Brain pericyte (primary cell): ENCODE measurements at places on chromosomes 16 and 17.

DNA sequence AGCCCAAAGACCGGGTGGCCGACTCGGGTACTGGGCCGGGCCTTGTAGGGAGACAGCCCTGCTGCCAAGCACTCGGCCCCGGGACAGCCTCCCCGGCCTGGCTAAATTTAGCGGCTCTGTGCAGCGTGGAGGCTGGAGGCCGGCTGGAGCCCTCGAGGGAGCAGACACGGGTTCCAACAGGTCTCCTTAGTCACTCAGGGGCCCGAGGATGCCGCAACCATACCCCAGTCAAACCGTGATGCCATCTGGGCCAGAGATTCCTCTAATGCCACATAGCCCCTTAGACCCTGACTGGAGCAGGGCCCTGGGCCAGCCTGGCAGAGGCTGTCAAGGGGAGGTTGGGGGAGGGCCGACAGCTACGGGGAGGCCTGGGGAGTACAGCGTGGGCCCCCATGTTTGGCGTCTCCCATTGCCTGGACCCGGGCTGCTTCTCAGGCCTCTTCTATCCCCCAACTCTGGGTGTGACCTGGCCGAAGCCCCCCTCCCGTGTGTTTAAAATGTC lies 2.9 kb upstream of the P2RX1 start:
- DNase-seq = no peak

- no peak for DNase-seq
Measured at GRCh38 chr17:83064732-83065659, 14.4 kb upstream of the METRNL start.

GRCh38 chr17:29143894-29144293 lies 36.3 kb downstream of the MYO18A start:
- no peak for DNase-seq

DNA sequence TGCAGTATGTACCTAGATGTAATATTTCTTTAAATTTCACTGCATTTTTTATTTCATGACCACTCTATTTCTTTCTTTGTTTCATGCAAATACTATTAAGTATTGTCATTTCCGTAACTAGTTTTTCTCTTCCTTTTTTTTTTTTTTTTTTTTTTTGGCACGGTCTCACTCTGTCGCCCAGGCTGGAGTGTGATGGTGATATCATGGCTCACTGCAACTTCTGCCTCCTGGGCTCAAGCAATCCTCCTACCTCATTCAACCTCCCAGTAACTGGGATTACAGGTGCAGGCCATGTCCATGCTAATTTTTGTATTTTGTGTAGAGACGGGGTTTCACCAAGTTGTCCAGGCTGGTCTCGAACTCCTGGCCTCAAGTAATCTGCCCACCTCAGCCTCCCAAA lies 70.7 kb downstream of the TMEM114 start:
- DNase-seq = no peak

- DNase-seq = no peak
Measured at GRCh38 chr16:23700509-23700908, 12.5 kb downstream of the ERN2 start.

GRCh38 chr16:27321013-27321915 lies 7.5 kb downstream of the IL4R start:
- DNase-seq = no peak

DNA sequence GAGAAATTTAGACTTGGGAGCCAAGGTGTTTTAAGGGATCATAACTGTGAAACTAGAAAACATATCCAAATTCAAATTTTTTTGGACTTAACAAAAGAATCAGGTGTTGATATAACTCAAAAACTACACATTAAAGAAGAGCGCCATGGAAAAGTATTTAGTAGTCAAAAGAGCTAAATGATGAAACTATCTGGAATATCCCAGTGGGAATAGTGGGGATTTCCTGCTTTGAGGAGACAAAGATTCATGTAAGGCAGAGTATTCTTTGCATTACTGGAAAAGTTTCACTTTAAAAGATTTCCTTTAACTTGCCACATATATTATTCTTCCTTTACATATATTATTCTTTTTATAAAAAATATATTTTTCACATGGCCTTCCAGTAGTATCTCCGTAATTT lies 40.3 kb upstream of the VPS4A start:
- no peak for DNase-seq

DNA sequence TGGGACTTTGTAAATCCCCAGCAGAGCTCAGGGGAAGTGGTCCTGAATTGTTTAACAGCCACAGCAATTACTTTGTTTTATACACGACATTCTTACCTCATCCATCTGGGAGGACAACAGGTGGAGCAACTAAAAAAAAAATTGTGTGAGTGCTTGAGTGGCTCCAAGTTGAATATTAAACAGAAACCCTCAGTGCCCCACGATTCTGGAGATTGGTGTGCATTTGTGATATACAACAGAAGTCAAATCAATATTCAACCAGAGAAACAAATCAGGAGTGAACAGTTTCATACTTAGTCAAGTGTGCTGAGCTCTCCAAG lies 204.8 kb downstream of the HAPSTR1 start:
- DNase-seq = no peak

DNA sequence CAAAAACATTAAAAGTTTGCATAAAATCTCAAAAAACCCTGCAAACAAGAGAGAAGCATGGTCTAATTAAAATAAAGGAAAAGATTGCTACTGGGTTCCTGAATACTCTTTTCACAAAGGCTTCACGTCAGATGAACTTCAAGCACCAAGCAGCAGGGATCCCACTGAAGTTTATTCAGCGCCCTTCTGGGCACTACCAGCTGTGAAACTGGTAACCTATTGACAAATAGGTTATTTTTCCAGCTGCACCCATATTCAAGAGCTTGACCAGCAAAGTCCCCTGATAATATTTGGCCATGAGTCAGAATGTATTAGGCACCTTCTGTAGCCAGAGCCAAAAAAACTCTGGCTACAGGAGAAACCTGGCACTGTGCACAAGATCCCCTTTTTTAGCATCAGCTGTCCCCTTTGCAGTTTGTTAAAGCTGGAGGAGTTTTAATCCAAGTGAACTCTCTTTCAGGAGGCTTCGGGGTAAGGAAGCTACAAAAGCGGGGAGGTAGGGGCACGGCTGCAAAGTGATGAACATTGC lies 60.3 kb downstream of the GRIN2A start:
- no peak for DNase-seq

GRCh38 chr16:14307527-14308367 lies 236.6 kb downstream of the MRTFB start:
- DNase-seq = no peak

DNA sequence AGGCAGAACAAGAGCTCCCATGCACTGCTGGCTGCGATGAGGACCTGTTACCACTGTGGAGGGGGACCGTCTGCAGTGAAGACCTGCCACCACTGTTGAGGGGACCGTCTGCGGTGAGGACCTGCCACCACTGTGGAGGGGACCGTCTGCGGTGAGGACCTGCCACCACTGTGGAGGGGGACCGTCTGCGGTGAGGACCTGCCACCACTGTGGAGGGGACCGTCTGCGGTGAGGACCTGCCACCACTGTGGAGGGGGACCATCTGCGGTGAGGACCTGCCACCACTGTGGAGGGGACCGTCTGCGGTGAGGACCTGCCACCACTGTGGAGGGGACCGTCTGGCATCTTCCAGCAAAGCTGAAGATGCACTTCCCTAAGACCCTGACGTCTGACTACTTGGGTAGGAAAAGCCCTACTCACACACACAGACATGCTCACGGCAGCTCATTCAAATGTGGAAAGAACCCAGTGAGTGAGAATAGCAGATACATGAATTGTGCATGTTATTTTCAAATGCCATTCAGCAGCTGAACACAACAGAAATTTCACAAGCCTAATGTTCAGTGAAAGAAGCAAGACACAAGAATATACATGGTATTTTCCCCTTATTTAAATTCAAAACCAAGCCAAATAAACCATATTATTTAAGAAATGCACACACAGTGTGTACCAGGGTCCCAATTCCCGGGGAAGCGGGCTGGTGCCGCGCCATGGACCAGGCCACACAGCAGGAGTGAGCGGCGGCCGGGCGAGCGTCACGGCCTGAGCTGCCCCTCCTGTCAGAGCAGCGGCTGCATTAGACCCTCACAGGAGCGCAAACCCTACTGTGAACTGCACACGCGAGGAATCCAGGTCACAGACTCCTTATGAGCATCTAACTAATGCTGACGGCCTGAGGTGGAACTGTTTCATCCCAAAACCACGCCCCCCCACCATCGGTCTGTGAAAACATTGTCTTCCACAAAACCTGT lies 64.2 kb upstream of the METRNL start:
- no peak for DNase-seq

DNA sequence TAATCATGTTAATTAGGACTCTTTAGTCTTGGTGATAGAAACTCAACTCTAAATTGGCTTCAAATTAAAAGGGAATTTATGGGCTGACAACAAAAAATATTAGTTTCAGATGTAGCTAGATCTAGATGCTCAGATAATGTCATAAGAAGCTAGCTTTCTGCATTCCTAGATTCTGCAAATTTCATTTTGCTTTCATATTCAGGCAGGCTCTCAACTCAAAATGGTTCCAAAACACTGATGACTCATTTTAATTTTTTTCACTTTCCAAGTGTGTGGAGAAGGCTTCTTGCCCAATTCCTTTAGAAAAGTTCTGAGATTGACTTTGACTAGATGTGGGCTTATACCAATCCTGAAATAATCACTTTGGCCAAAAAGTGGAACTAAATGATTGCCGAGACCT lies 236.7 kb upstream of the GOT2 start:
- DNase-seq = no peak

- DNase-seq = no peak
Measured at GRCh38 chr17:44044071-44044470, 22.4 kb downstream of the LSM12 start.

DNA sequence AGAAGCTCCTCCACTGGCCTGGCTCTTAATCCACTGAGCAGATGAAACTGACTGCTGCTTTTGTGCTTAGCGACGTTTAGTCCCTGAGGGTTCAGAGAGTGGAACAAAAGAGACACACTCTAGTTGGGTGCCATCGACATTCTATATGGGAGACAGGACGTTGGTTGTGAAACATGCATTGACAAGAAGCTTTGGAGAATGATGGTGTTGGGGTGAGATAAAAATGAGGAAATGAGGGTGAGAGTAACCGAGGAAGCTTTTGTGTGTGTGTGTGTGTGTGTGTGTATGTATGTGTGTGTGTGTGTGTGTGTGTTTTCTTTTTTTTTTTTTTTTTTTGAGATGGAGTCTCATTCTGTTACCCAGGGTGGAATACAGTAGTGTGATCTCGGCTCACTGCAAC lies 89.5 kb downstream of the ABCC1 start:
- DNase-seq = no peak

- no peak for DNase-seq
Measured at GRCh38 chr17:8821446-8822105, 22.4 kb upstream of the MFSD6L start.

DNA sequence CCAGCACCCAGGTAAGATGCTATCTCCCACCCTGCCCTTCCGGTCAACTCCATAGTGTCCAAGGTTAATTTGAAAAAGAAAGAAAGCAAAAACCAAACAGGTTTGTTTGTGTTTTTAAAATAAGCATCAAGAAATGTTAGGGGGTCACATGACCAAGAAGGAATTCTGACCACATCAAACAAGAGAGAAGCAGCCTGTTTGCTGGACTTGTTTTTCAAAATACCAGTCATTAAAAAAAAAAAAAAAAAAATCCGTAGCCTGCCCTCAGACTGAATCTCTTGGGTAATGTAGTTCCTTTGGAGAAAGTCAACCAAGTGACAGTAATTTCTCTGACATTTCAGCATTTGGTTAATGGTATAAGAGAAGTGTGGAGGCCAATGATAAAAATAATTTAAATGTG lies 38.4 kb downstream of the HNF1B start:
- no peak for DNase-seq

GRCh38 chr17:73639932-73640331 lies 4.3 kb downstream of the SDK2 start:
- no peak for DNase-seq

- no peak for DNase-seq
Measured at GRCh38 chr16:49827805-49828438, 28.0 kb downstream of the ZNF423 start.

DNA sequence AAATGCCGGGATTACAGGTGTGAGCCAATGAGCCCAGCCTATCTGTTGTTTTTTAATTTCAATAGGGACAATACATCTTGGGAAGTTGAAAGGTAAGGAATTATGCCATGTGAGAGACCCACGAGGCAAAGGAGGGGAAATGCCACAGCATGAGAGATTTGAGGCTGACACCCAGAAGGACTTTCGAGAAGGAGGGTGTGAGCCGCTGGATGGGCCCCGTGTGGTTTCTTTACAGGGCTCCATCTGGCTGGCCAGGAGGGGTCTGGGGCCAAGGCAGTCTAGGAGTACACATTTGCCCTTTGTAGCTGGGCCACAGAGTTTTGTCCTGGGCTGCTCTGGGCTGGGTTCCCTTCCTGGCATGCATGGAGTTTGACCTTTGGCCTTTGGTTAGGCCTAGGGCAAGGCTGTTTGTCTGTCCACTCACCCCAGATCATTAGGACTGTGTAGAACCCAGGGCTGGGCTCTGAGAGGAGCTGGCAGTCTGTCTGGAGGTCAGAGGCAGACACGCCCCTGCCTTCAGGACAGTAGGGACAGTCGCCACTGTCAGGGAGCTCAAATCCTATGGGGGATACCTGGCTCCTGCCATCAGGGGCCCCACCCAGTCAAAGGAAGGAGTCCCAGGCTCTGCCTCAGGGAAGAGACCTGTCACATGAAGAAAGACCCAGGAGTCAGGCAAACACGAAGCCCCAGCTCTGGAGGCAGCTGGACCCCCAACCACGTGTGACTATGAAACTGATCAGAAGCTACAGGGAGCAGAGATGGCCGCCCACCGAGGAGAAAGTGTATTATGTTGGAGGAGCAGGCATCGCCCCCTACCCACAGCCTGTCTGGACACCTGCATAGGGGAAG lies 24.2 kb upstream of the NXPH3 start:
- no peak for DNase-seq

- no peak for DNase-seq
Measured at GRCh38 chr17:9755083-9755482, 36.3 kb downstream of the DHRS7C start.

DNA sequence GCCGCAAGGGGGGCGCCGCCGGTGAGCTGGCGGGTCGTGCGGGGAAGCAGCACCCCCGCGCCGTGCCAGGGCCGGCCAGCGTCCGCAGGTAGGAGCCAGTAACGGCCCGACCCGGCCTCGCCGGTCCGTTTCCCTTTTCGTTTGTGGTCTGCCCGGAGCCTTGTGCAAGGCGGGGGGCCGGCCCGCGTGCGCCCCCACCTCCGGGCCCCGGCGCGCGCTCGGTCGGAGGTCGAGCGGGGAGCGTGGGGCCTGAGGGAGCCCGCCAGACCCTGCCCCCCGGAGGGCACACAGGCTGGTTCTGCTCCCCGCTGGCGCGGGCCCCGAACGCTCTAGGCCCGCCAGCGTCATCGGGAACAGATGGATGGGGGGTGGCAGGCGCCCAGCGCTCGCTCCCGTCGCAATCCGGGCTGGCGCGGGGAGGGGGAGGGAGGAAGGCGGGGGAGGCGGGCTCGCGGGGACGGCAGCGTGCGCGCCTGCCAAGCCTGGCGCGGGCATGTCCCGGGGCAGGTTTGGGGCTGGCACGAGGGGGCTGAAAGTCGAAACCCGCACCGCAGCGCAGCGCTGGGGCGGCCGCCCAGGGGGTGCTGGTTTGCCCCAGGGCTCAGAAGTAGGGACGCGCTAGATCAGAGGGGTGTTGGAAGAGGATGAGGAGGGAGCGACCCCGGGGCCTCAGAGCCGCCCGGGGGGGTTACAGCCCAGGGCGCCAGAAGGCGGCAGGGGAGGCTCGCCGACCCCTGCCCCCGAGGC lies 1.5 kb upstream of the GSE1 start:
- no peak for DNase-seq
